H1 (cell line): ENCODE measurements at places on chromosomes 4 and X. TPM values are rescaled to one million over a fixed set of nuclear protein-coding genes. Genes with fewer than 3 reads are reported as not detected.
A peak's percentile ranks its signal among the peaks of the same experiment; 100 is the strongest.

DNA sequence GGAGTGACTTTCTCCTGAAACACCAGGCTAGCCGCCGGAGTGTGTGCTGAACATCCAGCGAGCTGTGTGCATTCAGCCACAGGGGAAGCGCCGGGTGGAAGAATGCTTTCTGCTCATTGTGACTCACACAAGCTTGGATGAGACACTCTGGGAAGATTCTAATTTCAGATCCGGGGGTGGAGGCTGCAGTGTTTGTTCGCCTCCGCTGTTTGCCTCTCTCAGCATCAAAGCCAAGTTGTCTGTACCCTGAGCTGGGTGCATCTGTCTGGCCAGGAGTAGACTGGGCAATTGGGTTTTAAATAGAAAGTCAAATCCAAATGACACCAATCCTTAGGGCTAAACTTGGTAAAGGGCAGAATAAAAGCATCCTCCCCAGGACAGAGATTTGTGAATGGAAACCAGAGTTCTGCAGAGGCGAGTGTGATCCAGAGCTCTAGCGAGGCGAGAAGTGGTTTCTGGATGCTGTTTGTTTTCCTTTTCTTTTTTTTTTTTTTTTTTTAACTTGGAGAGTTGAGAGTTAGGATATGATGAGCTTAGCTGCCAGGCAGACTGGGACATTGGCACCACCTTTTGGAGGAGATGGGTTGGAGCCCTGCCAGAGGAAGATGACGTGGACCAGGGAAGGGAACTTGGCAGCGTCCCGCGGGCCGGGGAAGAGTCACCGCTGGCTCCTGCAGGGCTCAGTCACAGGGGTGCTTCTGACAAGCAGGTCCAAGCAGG is 196.0 kb upstream of the PSAPL1 start:
- DNase-seq = no peak

DNA sequence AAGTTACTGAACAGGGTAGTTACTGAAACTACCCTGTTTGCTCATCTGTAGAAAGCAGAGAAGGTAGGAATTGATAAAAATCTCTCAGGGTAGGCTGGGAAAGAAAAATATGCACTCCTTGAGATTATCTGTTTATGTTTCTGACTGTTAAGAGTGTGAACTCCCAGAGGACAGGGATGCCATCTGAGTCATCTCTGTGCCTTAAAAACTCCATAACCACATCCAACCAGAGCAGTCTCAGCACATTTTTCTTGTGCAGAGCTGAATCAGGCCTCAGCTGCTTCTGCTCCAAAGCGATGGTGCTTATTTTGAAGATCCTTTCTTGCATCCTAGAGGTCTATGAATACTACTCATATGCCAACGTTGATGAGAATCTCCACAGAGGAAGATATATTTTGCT is 9.9 kb downstream of the CENPVL3 start:
- DNase-seq = no peak

The NDP gene
- total RNA-seq = 0.29 and 0.82 TPM in 2 replicates

DNA sequence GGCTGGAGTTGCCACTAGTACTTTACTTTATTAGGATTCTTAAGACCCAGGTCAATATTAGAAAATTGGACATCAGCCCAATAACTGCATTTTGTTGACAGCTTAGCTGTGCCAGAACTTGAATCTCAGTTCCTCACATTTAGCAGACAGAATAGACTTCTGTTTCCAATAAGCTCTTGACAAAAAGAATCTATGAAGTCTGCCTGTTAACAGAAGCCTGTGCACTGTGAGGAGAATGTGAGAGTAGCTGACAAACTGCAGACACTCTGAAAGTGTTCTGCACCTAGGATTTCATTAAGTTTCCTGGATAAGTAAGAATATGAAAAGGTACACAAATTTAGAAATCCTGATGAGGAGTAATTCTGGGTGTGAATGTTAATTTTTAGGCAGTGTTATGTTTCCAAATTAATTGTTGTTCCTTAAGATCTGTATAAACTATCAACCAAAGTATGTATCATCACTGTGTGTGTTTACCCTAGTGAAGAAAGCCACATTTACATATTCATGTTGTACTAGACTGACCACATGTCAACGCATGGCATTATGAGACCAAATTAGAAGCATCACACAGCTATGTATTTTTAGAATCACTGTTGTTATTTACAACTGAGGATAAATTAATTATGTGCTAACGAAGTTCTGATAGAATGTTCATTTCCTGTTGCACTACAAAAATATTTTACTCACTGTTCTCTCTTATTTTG is 756.4 kb upstream of the IGFBP7 start:
- DNase-seq = no peak

- DNase-seq = no peak
Measured at GRCh38 chr4:159235779-159236368, 133.0 kb downstream of the RAPGEF2 start.

DNA sequence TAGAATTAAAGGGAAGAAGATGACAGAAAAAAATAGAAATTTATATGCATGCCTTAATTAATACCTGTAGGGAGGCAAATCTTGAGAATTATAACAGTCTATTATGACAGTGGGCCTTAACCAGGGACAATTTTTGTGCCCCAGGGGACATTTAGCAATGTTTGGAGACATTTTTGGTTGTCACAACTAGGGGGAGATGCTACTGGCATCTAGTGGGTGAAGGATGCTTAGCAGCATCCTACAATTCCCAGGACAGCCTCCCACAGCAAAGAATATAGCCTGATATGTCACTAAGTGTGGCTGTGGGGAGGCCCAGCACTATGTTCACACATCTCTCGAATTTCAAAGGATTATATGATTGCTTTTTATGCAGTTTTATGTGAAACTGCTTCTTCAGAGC is 10.5 kb downstream of the GPR82 start:
- DNase-seq = no peak

The IBSP gene
- total RNA-seq = 0.21 TPM in 1 of 2 replicates, not detected in the other

- no peak for DNase-seq
Measured at GRCh38 chr4:84498203-84498934, 723 bp downstream of the NKX6-1 start.

The GLOD5 gene
- total RNA-seq = not detected in 2 replicates

DNA sequence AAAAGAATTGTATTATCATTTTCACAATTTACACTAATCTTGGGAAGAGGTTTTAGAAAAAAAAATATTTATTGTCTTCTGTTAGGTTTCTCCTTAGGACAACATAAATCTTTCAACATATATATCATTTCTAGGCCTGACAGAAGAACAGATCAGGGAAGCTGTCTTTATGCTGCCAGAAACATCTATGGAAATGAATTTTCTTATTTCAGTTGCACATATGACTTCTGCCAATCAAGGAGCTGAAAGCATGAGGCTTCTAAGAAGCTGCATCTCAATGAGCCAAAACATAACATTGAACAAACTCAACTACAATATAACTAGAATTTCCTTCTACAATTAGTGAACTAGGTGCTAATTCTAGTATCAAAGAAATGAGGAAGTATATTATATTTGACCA is 258.4 kb downstream of the MAPK10 start:
- DNase-seq = no peak

The CLIC2 gene
- total RNA-seq = 0.61 TPM in 1 of 2 replicates, not detected in the other

- no peak for DNase-seq
Measured at GRCh38 chrX:148572337-148572736, 71.9 kb downstream of the AFF2 start.

DNA sequence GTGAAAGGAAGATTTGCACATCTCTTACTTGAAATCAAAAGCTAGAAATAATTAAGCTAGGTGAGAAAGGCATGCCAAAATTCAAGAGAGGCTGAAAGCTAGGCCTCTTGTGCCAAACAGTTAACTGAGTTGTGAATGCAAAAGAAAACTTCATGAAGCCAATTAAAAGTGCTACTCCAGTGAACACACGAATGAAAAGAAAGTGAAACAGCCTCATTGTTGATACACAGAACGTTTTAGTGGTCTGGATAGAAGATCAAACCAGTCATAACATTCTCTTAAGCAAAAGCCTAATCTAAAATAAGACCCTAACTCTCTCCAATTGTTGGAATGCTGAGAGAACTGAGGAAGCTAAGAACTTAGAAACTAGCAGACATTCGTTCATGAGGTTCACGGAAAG is 122.3 kb downstream of the UNC5C start:
- DNase-seq = no peak

- no peak for DNase-seq
Measured at GRCh38 chr4:151766691-151767090, 5.9 kb upstream of the GATB start.

DNA sequence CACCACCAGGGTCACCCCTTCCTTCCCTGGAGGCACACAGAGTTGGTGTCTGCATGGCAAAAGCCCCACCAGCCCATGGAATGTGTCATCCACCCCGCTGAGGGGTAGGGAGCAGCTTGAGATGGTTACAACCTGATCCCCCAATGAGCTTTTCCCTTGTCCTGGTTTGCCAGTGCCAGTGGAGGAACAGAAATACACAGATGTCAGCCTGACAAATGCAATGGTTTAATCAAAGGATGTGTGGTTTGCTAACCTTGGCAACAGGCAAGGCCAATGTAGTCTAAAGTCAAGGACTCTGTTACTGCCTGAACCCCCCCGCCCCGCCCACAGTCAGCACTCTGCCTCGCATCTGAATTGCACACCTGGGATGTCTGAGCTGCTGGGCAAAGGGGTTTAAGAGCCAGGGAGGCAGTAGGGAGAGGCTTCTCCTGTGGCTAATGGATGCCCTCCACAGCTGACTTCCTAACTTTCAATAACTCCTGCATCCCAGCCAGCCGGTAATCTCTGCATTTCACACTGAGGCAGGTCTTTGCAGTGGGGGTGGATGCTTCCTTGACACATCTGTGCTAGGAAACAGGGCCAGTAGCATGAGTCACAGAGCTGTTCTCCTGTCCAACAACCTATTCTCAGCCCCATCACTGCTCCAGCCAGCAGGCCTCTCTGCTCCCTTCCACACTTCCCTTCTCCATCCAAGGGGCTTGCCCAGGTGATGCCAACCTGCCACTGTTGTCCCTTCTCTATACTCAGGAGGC is 137.5 kb downstream of the AMMECR1 start:
- DNase-seq = no peak

DNA sequence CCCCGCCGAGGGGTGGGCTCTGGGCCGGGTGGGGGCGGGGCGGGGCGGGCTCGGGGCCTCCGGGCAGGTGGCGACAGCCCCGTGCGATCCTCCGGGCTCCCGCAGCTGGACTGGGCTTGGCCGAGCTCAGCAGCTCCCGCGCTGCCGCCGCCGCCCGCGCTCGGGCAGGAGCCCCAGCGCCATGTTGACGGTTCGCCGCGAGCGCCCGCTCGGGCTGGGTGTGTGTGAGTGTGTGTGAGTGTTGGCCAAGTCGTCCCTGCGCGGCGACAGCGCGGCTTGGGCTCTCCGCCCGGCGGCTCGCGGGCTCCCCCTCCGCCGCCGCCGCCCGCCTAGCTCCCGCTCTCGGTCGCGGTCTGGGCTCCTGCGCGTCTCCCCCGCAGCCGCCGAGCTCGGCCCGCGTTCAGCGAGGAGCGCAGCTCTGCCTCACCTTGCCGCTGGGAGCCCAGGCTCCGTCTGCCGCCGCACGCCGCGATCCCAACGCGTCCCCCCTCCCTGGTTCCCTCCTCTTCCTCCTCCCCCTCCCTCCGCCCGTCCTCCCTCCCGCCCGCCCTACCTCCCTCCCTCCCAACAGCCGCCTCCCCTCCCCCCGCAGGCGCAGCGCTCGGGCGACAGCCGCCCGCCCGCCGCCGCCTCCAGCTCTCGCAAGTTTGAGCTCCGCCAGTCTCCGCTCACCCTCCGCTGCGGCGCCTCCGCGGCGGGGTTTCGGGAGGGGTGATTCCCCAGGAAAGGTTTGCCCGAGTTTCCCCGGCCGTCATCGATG is at the start of gene BCOR:
BCOR (minus strand) TSS at position 455 of the 760 bp plus-strand sequence. CDS start 20,029 bp downstream, outside the sequence.
- peak; percentile 63 for DNase-seq

The AFF2 gene
- total RNA-seq = 7.3 TPM in 2 replicates

The FGA gene
- total RNA-seq = not detected in 2 replicates

- no peak for DNase-seq
Measured at GRCh38 chr4:108885211-108885610, 122.4 kb upstream of the ETNPPL start.

The XAGE1A gene
- total RNA-seq = not detected in 2 replicates

The TCP11X2 gene
- total RNA-seq = 0.25 and 0.32 TPM in 2 replicates

DNA sequence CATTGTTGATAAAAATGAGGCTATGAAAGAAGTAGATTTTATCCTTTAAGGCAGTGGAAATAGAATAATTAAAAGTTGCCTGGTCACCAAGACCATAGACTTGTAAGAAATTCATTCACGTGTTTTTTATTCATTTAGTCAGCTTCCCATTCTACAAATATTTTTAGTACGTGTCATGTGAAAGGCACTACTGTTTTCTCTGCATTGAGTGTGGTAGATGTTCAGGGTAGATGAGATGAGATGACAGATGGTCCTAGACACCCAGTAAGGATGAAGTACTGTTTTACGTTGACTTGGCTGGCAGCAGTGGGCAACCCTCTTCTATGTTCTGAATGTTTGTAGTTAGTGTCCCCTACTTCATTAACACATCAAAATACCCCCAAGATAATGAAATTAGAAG is 228.1 kb downstream of the ARHGAP24 start:
- no peak for DNase-seq

DNA sequence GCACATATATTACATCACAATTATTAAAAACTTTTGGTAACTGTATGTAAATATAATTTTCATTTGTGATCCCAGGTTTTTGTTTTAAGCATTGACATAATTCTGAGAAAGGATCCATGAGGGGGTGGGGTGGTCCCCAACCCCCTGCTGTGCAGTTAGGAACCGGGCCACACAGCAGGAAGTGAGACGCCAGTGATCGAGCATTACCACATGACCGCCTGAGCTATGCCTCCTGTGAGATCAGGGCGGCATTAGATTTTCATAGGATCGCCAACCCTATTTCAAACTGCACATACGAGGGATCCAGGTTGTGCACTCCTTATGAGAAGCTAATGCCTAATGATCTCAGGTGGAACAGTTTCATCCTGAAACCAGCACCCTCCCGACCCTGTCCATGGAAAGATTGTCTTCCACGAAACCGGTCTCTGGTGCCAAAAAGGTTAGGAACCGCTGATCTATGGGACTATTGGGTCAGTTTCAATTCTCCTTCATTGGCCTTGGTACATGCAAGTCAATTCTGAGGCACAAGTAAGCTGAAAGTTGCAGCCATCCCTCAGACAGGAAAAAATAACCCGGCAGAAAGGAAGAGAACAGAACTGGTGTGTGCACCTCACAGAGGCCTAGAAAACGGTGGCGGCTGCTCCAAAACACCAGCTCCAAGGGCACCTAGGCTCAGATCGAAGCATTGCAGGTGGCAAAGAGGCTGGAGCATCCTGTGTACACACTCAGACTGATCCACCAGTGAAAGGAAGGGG is 7.0 kb upstream of the TMSB4X start:
- DNase-seq = no peak

The AMBN gene
- total RNA-seq = not detected in 2 replicates

- DNase-seq = no peak
Measured at GRCh38 chr4:137370679-137371078, 161.6 kb downstream of the PCDH18 start.

GRCh38 chr4:112147697-112148096 is 2.4 kb downstream of the FAM241A start:
- DNase-seq = no peak

The RTL5 gene
- 1.9 TPM in 2 replicates for total RNA-seq

GRCh38 chr4:81816031-81816761 is 344.5 kb upstream of the RASGEF1B start:
- no peak for DNase-seq

The SH3RF1 gene
- 14.2 and 15.1 TPM in 2 replicates for total RNA-seq

- DNase-seq = no peak
Measured at GRCh38 chr4:56448301-56448700, 12.2 kb downstream of the PAICS start.

The SPANXA2 gene
- not detected in 2 replicates for total RNA-seq

GRCh38 chr4:147696866-147697265 is 12.9 kb upstream of the PRMT9 start:
- no peak for DNase-seq

- no peak for DNase-seq
Measured at GRCh38 chrX:12580548-12580947, 210.7 kb upstream of the PRPS2 start.

- no peak for DNase-seq
Measured at GRCh38 chrX:103782640-103783039, 6.0 kb downstream of the PLP1 start.

GRCh38 chr4:109648266-109648996 is 54.8 kb downstream of the CASP6 start:
- no peak for DNase-seq
